NB4 (cell line): ENCODE measurements at places on chromosomes 7 and 10.
A peak's percentile ranks its signal among the peaks of the same experiment; 100 is the strongest.

- DNase-seq = no peak
These were observed 50.6 kb downstream of the TSPAN12 start for GRCh38 chr7:120807390-120807789.

DNA sequence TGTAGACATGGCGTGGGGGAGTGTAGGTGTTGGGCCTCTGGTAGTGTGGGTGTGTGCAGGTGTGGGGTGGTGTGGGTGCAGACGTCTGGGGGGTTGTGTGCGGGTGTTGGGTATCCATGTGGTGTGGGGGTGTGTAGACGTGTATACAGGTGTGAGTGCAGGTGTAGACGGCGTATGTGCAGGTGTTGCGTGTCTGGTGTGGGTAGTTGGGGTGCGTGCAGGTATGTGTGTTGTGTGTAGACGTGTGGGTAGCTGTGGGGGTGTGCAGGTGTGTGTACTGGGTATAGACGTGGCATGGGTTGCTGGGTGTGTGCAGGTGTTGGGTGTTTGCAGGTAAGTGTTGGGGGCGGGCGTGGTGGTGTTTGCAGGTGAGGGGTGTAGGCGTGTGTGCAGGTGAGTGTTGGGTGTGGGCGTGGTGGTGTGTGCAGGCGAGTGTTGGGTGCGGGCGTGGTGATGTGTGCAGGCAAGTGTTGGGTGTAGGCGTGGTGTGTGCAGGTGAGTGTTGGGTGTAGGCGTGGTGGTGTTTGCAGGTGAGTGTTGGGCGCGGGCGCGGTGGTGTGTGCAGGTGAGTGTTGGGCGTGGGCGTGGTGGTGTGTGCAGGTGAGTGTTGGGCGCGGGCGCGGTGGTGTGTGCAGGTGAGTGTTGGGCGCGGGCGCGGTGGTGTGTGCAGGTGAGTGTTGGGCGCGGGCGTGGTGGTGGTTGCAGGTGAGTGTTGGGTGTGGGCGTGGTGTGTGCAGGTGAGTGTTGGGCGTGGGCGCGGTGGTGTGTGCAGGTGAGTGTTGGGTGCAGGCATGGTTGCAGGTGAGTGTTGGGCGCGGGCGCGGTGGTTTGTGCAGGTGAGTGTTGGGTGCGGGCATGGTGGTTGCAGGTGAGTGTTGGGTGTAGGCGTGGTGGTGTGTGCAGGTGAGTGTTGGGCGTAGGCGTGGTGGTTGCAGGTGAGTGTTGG lies 16.6 kb downstream of the GET4 start:
- DNase-seq = no peak

DNA sequence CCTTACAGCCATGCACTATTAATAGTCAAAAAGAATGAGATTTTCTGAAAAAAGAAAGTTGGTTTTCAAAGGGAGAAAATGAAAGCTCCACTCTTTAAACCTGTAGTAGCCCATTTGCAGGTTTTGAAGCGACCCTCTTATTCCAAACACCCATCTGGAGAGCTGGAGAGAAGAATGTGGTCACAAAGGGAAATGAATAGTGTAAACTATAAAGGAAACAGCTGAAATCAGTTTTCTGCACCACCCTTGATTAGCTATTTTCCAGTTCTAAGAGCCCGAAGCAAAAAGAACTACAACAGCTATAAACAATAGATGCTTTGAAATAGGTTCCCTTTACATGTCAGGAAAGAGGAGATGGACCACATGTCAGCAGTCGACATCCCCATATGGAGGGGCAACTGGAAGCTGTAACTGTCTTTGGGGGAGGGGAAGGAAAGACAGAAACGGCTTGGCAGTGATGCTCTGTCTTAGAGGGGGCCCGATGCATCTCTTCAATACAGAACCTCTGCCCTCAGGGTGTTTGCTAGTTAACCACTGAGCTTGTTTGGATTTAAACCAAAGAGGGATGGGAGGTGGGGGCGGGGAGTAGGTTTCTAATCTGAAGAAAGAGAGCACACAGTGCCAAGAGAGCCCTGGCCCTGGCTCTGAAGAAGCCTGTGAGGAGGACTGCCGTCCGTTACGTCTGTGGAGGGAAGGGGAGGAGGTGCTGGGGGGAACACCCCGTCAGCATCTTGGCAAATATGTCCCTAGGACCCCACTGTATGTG lies 55.3 kb downstream of the CPVL start:
- DNase-seq = no peak

DNA sequence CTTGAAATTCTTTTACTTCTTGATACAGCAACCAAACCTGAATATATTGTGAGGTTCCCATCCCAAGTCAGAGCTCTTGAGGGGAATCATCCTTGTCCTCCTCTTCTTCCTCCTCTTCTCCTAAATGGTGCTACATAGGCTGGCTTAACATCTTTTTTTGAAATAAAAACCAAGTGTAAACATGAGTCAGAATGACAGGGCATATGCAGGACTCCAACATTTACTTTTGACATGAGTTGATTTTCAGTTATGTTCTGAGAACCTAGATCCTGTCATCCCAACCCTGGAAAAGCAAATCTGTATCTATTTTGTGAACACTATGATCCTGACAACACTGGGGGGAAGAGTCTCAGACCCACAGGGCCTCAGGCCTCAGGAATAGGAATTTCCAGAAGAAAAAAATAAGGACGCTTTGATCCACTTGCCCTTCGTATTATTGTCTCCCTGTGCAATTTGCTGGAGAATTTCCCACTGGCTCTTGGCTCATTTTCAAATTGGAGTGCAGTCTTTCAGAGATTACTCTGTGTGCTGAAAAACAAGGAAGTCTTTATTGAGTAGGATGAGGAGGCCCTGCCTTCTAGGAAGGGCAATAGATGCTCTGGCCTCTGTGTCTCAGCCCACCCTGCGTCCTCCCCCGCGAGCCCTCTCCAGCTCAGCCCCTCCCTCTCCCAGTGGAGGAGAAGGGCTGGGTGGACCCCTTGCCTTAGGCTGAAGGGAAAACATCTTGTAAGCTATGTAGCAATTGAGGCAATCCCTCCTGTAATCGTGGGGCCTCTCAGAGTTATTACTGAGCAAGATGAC lies 121.6 kb downstream of the CREB5 start:
- DNase-seq = no peak

DNA sequence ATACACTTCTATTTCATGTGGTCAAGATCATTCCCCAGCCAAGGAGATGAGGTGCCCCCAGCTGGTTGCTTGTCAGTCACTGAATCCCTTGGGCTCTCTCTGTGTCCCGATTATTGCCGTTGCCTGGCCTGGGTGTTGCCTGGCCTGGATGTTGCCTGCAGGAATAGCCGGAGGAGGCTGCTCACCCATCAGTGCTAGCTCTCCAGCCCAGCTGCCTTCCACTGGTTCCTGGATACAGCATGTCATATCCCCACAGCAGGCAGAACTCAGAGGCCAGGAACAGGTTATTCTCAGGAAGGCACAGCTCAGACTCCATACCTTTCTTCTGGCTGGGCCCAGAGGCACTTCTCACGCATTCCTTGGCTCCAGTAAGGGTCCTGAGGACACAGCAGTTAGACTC lies 542.1 kb upstream of the MGMT start:
- no peak for DNase-seq

DNA sequence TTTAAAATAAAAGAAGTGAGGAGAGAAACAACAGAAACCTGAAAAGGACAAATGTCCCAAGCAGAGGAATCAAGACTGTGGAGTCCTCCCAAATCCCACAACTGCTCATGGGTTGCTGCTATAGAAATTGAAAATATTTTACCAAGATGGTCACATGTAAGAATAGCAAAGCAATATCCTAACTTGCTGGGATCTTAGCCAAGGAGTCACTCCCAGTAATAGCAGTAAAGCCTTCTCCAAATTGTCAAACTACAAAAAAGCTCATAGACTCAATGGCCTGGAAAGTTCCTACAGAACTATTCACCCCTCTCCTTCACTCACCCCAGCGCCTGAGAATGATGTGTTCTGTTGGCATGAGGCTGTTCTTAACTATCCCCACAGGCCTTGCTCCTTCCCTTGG lies 186.5 kb downstream of the ELMO1 start:
- no peak for DNase-seq

GRCh38 chr7:108557191-108557590 lies 12.3 kb downstream of the THAP5 start:
- DNase-seq = no peak

GRCh38 chr10:96230527-96230926 lies 40.8 kb downstream of the BLNK start:
- no peak for DNase-seq

GRCh38 chr7:151439855-151440798 lies at the start of gene CRYGN:
Gene CRYGN (minus strand): TSS chr7:151440141. CDS start chr7:151439917, 224 bp downstream.
- DNase-seq = no peak

GRCh38 chr7:43538404-43538771 lies 44.5 kb upstream of the STK17A start:
- DNase-seq = no peak

GRCh38 chr10:91389636-91390512 lies 20.3 kb upstream of the HECTD2 start:
- DNase-seq = peak; percentile 67

- peak; percentile 9 for DNase-seq
These were observed 223.7 kb upstream of the PCDH15 start for GRCh38 chr10:55024713-55025112.

DNA sequence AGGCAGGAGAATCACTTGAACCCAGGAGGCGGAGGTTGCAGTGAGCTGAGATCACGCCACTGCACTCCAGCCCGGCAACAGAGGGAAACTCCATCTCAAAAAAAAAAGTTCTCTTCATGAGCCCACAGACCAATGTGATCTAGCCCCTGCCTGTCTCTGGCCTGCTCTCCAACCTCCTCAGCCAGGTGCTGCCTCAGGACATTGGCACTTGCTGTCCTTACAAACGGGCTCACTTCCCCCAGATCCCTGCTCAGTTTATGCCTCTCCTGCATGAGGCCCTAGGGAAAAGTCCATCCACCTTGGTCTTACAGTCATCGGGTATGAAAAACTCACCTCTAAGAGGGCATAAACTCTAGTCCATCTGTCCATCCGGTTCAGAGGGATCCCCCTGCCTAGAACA lies 32.5 kb downstream of the TNS3 start:
- no peak for DNase-seq

DNA sequence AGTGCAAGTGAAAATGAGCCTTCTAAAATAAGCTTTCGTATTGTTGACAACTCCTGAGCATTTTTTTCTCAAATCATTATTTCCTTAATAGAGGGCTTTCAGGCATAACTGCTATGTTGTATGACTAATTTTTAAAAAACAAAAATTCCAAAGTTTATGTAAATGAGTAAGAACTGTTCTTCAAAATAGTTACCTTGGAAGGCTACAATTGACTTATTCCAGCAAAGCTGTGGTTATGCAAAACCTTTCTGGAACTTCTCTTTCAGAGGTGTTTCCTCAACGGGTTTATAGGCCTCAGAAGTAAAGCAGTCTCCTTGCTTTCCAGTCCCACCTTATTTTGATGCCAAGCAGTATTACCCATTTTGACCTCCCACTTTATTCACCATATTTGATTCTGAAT lies 2.5 kb downstream of the SLC25A28 start:
- no peak for DNase-seq

- no peak for DNase-seq
These were observed 213.5 kb upstream of the MKI67 start for GRCh38 chr10:128339753-128340152.

DNA sequence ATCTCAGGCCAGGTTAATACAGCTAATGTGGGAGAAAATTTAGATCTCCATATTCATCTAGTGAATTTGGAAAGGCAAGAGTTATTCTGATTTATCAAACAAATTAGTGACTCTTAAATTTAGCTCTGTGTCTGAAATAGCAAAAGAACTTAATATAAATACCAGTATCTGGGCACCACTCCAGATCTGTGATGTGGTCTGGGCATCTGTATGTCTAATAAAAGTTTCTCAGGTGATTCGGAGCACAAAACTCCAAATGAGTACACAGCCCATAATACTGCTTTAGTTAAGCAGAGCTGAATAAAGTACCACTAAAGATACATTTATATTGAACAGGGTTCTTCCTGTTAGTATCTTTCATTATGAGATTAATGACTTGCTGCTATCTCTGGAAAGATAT lies 261.4 kb downstream of the BAMBI start:
- no peak for DNase-seq

GRCh38 chr10:21943633-21944265 lies 59.8 kb downstream of the DNAJC1 start:
- peak; percentile 87 for DNase-seq

DNA sequence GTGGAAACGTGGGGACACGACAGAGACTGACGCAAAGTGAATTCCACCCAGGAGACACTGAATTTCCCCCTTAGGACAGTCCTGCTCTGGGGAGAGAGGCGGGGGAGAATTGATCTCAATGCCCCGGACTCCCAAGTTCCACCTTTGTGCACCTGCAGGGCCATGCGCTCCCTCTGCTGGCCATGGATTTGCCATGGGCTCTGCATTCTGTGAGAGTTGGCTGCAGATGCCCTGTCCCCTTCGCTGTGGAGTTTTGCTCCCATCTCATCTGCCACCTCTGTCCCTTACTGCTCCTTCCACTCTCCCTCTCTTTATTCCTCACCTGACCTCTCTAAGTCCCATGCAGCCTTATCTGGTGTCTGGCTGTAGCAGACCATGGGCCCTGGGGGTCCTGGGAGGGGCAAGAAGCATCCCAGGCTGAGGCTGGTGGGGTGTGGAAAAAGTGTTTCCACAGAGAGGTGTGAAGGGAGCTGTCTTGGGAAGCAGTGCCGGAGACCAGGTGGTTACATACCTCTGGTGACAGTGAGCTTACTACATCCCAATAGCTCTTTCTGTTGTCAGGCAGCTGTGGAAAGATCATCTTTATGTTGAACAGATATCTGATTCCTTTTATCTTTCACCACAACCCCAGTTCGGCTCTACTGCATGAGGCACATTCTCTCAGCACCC lies 14.3 kb downstream of the GHRHR start:
- DNase-seq = peak; percentile 40

DNA sequence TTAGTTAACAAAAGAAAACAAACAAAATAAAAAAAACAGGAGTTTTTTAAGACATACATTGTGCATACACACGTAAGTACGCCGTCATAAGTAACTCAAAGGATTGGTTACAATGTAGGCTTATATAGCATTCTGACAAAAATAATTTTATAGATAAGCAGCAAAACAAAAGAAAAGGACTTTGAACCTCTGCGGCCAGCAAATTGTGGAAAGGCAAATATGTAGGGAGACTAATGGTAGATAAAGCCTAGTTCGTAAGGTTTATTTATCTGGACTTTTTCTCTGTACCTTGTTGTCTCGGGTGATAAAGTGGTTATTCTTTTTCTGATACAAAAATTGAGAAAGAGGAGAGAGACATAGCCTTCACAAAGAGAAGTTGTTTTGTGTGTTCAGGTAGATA lies 891.9 kb downstream of the CNTNAP2 start:
- no peak for DNase-seq

DNA sequence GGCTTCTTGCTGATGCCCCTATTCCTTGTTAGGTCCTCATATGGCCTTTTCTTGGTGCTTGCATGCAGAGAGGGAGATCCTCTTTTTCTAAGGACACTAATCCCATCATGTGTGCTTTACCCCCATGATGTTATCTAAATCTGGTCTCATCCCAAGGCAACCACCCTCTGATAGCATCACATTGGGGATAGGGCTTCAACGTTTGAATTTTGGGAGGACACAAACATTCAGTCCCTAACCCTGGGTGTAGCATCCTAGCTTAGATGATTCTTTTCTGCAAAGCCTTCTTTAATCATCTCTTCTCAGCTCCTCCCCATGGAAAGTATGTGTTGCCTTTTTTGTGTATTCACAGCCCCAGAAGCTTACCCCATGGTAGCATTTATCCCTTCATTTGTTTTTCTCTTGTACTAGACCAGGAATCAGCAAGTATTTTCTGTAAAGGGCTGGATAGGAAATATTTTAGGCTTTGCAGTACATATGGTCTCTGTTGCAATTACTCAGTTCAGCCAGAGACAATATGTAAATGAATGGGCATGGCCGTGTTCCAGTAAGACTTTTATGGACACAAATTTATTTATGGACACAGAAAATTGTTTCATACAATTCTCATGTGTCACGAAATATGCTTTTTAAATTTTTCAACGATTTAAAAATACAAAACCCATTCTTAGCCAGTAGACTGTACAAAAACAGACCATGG lies 101.5 kb upstream of the CSTF2T start:
- DNase-seq = no peak

- peak; percentile 39 for DNase-seq
These were observed 11.4 kb downstream of the PWWP2B start for GRCh38 chr10:132408367-132408781.
